Stimulated activated CD8-positive, alpha-beta memory T cell treated with anti-CD3 and anti-CD28 coated beads, Interleukin-2, amount 100 ng/mL, for 48 hours (primary cell): ENCODE measurements at places on chromosomes 4 and X.

DNA sequence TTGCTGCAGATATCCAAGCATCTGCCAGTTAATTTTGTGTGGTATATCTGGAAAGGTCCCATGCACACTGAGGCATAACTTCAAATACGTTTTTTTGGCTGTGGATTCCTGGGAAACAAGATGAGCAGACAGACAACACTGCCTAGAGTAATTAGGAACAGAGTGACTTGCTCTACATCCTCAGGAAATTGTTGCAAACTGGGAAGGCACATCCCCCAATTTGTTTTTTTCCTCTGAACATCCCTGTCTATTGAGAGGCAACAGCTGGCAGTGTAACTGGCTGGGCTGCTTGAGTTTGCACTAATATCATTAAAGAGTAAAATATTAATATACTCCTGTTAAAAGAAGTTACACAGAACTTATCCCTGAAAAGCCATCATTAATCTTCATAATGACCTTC lies 207.7 kb upstream of the SLIT2 start:
- DNase-seq: no peak

DNA sequence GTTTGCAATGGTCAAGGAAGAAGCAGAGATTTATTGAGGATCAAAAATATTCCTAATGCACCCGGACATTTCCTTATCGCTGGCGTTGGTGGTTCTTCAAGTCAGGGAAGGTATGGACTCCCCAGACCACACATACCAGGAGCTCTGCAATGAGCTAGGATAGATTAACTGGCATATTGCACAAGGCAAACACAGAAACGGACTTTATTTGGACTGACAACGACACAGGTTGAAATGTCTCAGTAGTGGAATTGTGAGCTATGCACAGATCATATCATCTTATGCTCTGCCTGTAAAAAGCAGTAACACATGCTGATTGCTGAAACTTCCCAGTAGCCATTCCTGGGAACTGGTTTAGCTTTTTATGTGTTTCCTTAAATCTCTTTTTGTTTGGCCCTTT lies 1.7 kb downstream of the TSPAN7 start:
- no peak for DNase-seq

DNA sequence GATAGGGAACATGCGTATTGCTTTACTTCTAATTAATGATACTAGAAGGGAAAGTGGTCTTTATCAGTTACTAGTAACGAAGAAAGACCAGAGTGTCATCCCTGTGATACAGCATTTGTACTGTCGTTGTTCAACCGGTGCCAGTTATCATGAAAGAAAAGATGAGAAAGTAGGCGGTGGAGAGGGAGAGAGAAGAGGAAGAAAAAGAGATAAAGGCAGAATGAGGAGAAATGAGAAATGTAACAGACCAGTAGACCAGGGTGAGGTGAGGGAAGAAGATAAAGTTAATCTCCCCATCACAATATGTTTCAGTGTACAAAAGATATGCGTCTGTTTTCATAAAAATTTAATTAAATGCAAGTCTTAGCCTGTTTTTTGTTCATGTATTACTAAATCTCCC lies 135.2 kb upstream of the HPGD start:
- no peak for DNase-seq

DNA sequence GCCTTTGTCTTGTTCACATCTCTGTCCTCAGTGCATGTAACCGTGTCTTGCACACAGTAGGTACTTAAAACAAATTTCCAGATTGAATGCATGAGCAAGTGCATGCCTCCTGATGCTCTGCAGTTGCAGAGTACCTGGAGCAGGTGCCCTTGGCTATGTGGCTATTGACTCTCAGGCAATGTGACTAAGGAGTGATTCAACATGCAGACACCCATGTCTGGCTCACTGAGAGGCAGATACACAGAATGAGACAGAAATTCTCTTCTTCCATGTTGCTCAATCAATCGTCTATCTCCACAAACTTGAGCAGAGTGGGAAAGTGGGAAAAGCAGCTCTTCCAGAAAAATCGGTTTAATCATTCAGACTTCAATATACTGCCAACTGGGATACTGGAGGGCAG lies 111.0 kb downstream of the CHRDL1 start:
- DNase-seq: no peak

- no peak for DNase-seq
These were observed 351.0 kb upstream of the NR3C2 start for GRCh38 chr4:148793221-148793620.

GRCh38 chr4:158810487-158811215 lies 41.8 kb downstream of the FNIP2 start:
- no peak for DNase-seq

- no peak for DNase-seq
These were observed 33.9 kb upstream of the STIM2 start for GRCh38 chr4:26826721-26827120.

DNA sequence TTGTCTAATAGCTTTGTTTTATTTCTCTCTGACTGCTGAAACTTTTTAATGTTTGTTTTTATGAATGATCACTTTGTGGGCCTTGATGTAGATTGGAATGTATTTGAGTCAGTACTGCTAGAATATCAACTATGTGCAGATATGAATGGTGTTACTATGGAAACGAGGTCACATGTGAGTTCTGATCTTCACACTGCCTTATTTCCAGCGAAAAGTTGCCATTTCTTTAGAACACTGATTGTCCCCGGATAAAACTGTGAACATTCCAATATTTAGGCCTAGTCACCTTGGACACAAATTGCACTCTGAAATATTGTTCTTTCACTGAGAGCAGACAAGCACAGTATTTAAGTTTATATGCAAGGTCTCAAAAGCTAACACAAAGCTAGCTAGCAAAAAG lies 27.2 kb upstream of the MAGED1 start:
- no peak for DNase-seq

DNA sequence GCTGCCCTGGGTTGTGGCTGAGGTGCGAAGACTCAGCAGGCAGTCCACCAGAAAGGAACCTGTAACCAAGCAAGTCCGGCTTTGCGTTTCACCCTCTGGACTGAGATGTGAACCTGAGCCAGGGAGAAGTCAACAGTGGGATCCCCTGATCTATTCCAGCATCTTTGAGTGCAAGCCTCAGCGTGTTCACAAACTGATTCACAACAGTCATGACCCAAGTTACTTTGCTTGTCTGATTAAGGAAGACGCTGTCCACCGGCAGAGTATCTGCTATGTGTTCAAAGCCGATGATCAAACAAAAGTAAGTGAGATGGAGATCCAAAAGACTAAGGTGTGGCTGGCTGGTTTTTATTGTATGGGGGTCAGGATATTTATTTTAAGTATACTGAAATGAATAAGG lies 11.3 kb downstream of the TBC1D1 start:
- no peak for DNase-seq

DNA sequence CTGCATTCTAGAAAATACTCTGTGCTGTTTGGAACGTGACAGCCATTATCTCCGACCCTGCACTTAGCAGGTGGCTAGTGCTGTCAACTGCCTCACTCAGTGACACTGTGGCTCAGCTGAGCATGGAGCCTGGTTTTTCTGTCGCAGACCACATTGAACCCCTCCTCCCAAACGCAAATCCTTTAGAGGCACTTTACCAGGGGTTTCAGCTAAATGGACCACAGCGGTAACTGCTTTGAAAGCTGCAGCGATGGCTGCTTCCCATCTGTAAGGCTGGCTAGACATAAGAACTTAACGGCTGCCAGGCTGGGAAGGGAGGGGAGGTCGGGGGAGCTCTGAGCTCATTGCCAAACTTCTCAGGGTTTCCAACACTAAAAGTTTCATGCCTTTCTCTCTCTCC lies 8.1 kb downstream of the SLC34A2 start:
- no peak for DNase-seq

DNA sequence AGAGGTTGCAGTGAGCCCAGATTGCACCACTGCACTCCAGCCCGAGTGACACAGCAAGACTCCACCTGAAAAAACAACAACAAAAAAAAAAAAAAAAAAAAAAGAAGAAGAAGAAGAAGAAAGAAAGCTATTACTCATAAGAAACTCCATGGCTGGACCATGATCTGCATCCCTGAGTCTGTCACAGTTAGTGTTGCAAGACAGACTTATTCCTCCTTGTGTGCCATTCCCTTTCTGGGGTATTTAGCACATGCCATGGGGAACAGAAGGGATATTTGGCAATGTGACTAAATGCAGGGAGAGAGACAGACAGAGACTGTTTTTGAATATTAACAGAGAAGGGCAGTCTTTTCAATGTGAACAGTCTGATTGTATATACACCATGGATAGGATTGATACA lies 16.7 kb upstream of the PDS5A start:
- no peak for DNase-seq

- no peak for DNase-seq
These were observed 18.0 kb downstream of the GRK4 start for GRCh38 chr4:2981256-2981819.

GRCh38 chr4:1410491-1411325 lies 4.5 kb upstream of the NKX1-1 start:
- DNase-seq: peak; percentile 45

DNA sequence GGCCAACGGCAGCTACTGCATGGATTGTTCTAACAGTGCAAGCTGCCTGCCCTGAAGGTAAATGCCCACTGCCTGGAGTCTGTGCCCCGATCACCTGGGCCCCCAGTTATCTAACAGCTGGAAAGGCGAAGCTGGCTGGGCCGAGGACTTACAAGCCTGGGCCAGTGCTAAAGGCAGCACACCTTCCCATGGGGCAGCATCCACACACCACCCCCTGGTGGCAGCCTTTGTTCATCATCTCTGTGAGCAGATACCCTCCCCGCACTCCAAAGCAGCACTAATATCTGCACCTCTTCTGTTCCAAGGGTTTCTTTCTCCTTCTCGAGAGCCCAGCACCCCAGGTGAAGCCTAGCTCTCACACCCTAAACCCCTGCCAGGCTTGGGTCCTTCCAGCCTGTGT lies 7.6 kb downstream of the SLC2A9 start:
- DNase-seq: peak; percentile 33

DNA sequence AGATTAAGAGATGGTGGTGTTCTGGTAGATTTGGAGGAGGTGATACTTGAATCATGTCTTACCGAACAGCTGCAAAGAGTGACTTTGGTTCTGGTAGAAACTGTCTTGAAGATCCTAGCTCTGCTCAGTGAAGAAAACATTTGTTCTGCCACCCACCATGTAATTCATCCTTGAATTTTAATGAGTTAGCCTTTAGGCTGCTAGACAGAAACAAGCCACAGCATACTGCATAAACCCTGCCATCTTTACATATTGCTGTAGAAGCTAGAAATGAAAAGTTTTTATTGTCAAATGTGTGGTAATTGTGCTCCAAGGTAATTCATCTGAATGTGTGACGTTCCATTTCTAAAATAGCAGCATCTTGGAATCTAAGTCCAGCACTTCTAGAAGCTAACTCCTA lies 161.0 kb upstream of the RAPGEF2 start:
- no peak for DNase-seq
